Fibroblast of skin of scalp (primary cell): ENCODE measurements at places on chromosomes 3 and 15.

DNA sequence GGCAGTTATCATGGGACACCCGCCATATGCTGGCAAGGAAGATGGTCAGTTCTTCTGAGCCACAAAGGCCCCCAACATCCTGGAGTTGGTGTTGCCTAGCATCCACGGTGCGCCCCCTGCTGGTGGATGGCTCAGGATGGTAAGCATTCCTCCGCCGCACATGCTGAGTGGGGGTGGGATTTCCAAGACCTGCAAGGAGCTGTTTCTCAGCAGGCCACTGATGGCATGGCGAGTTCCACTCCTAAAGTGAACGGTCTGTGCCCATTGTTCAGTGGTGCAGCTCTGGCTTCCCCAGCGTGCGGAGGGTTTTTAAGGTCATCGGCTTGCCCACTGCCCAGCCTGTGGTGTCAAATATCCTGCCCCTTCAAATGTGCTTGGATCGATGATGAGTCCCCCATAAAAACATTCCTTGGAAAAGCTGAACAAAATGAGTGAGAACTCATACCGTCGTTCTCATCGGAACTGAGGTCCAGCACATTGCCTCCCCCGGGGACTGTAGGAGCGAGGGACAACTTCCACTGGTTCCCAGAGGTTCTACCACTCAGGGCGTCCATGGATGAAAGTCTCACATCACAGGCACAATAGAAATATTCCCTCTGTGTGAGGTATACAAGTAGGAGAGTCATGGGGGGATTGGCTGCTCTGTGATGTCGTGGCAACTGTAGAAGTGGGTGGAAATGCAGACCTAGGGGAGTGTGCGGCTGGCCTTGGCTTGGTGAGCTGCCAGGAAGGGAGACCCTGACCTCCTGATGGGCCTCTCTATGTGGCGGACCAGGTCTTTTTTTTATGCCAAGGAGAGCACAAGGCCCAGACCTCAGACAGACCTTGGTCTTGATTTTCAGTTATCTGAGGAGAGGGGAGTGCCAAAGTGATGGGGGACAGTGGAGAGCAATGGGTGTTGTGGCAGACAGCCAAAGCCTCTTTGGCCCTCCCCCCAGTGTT is 102.0 kb downstream of the SNRPN start:
- no peak for DNase-seq

- peak; percentile 64 for DNase-seq
Observed at GRCh38 chr3:189967254-189967865, 153.3 kb downstream of the P3H2 start.

GRCh38 chr3:57600195-57600594 is 3.1 kb upstream of the ARF4 start:
- no peak for DNase-seq

GRCh38 chr3:99971761-99972160 is 142.5 kb downstream of the FILIP1L start:
- DNase-seq, result no peak

DNA sequence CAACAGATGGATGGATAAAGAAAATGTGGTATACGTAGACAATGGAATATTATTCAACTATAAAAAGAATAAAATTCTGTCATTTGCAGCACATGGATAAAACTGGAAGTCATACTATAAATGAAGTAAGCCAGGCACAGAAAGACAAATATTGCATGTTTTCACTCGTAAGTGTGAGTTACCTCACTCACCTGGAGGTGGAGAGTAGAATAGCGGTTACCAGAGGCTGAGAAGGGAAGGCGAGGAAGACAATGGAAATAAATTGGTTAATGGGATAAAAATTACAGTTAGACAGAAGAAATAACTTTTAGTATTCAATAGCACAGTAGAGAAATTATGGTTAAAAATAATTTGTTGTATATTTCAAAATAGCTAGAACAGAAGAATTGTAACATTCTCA is 141.6 kb downstream of the EFHB start:
- DNase-seq, result no peak

DNA sequence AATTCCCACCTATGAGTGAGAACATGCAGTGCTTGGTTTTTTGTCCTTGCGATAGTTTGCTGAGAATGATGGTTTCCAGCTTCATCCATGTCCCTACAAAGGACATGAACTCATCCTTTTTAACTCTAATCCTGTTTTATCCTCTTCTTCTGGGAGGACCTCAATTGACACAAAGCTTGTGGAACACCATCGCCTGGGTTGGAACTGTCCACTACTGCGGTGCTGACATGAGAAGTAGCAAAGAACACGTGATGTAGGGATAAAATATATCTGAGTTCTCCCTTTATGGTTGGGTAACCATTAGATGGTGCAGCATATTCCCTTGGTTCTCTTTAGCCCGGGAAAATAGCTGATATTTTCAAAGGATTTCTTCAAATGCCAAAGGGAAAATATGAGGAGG is 105.3 kb upstream of the TOPAZ1 start:
- peak; percentile 22 for DNase-seq

DNA sequence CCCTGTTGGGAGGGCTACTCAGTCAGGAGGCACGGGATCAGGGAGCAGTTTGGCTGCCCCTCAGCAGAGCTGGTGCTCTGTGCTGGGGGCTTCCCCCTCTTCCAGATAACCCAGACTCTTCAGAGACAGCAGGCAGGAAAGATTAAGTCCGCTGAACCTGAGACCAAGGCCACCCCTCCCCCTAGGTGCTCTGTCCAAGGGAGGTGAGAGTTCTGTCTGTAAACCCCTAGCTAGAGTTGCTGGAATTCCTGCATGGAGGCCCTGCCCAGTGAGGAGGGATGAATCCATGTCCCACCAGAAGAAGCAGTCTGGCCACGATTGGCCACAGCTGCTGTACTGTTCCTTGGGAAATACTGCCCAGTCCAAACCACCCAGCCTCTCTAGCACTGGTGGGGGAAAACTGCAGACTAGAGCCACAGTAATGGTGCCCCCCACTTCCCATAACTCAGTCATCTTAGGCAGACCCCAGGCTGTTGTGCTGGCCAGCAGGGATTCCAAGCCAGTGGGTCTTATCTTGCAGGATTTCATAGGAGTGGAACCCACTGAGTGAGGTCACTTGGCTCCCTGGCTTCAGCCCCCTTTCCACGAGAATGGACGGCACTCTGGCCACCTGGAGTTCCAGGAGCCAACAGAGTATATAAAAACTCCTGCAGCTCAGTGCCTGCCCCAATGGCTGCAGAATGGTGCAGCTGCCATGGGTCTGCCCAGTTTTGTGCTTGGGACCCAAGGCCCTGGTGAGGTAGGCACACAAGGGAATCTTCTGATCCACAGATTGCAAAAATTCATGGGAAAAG is 42.9 kb downstream of the NPAP1 start:
- DNase-seq, result no peak

DNA sequence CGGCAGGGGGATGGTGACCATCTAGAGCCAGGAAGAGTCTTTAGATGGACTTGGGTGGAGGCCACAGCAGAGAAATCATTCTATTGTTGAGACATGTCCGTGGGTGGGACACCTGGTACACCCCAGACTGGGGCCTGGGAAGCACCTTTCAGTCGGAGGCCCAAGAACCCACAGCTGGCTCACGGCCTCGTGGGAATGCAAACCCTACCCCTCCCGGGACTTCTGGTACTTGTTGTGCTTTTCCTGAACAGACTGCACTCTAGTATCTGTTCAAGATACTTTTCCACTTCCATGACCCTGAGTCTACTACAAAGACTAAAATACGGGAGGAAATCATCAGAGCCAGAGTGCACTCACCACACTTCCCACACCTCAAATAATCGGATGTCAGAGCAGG is 60.7 kb downstream of the BDH1 start:
- no peak for DNase-seq

- no peak for DNase-seq
Observed at GRCh38 chr15:57597431-57597830, 5.7 kb downstream of the MYZAP start.

DNA sequence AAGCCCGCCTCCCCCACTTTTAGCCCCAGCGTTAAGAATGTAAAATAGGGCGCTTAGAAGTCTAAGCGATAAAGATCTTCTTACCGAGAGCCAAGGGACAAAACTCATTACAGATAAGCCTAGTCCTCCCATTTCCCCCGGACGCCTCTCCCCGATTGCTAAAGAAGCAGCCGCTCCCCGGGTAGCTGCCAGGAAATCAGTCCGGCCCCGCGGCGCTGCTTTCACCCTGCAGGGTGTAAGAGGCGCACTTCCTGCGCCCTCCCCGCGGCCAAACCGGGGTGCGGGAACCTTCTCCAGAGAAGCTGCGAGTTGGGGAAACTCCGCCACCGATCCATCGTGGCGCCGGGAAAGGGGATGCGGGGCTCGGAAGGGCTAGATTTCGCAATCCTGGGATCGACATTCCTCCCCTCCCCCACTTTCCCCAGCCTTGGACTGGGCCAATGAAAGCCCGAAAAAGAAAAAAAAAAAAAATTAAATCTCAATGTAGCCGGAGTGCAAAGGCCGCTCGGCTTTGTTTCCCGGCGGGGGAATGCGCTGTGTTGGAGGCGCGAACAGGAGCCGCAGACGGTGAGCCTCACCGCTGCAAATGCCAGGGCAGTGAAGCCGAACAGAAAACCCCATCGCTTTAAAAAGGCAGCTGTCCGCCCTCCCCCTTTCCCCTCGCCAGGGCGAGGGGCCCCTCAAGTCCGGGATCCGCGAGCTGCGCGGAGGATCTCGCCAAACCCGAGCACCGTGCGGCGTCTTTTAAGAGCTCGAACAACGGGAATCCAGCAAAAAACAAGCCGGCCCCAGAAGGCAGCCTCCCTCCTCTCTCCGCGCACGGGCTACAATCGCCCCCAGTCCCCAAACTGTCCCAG is 626 bp upstream of the PTPRG start:
- DNase-seq, result peak; percentile 82
